Activated CD8-positive, alpha-beta memory T cell treated with anti-CD3 and anti-CD28 coated beads for 4 hours (primary cell): ENCODE measurements at places on chromosomes 3 and 15.

GRCh38 chr3:137300703-137301102, 342.9 kb downstream of the IL20RB start:
- DNase-seq, result no peak

GRCh38 chr3:52146811-52147210, 7.4 kb downstream of the POC1A start:
- no peak for DNase-seq

DNA sequence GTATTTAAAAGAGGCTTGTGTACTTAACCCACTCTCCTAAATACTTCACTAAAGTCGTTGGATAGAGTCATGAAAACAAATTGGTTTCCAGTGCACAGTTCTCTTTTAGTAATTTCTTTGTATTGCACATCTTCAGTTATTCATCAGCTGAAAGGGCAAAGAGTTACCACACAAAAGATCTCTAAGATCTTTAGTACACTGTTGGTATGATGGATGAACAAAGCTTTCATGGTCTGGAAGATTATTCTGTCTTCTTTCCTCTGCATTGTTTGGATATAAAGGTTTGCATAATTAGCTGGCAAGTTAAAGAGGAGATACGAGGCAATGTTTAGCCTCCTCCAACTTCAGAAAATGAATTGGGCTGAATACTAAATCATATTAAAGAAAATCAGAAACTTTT, 40.5 kb downstream of the BCHE start:
- DNase-seq, result no peak

GRCh38 chr15:63458026-63458425, 46.4 kb upstream of the USP3 start:
- DNase-seq, result no peak

GRCh38 chr3:29145360-29145759, 135.5 kb upstream of the RBMS3 start:
- no peak for DNase-seq

DNA sequence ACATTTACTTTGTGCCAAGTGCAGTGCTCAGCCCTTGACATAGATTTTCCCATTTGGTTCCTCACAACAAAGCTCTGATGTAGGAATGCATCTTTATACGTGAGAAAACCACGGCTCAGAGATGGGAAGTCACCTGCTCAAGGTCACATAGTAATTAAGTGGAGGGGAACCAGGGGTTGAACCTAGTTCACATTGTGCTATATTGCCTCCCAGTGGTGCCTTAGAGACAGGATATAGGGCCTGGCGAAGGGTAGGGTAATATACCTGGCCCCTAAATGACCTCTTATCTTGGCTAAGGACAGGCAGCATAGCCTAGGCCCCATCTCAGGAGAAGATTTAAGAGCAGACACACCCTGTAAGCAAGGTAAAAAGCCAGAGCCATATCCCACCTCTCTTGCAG, 71.5 kb downstream of the FOXP1 start:
- no peak for DNase-seq

- DNase-seq, result no peak
Measured at GRCh38 chr3:98048586-98048985, 13.5 kb upstream of the GABRR3 start.

DNA sequence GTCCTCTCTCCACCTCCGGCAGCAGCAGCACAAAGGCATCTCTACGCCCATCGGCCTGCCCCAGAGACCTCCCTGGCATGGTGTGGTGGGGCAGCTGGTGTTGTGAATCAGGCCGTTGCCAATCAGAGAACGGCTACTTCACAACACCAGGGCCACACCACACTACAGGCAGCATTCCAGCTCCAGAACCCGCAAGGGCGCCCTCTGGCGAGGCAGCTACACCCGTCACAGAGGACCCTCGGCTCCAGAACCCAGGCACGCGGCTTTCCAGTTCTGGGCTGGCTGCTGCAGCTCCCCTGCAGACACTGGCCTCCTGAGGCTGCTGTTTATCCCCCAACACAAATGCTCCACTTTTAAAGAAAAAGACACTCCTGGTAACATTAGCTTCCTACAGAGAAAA, 127.5 kb upstream of the TOPAZ1 start:
- DNase-seq, result peak; percentile 1

DNA sequence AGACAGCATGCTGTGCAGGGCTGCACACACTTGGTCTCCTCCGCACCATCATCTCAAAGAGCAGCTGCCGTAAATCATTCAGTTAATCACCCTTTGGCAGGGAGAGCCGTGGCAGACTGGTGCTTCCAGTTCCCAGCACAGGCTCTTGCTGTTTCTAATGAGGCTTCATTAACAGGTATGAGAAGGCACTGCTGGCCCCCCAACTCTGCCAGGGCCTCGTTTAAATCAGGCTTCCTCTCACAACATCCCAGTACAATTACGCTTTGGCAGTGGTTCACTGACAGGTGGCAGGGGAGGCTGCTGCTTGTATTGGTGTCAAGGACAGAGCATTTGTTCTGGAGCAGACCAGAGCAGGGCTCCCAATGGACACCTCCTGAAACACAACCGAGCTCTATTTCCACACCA, 77.1 kb downstream of the BFSP2 start:
- DNase-seq, result no peak

GRCh38 chr3:51384055-51384725, 901 bp upstream of the MANF start:
- DNase-seq, result no peak

GRCh38 chr3:14200276-14200675, 21.7 kb downstream of the LSM3 start:
- no peak for DNase-seq

GRCh38 chr3:104961851-104962250, 404.9 kb upstream of the ALCAM start:
- DNase-seq, result no peak
